Activated T-cell treated with anti-CD3 and anti-CD28 coated beads, Interleukin-2, amount 50 U/mL, for 1 hour (primary cell): ENCODE measurements at places on chromosomes 1 and 21.

- DNase-seq = no peak
Measured at GRCh38 chr1:224521904-224522734, 87.5 kb upstream of the WDR26 start.

DNA sequence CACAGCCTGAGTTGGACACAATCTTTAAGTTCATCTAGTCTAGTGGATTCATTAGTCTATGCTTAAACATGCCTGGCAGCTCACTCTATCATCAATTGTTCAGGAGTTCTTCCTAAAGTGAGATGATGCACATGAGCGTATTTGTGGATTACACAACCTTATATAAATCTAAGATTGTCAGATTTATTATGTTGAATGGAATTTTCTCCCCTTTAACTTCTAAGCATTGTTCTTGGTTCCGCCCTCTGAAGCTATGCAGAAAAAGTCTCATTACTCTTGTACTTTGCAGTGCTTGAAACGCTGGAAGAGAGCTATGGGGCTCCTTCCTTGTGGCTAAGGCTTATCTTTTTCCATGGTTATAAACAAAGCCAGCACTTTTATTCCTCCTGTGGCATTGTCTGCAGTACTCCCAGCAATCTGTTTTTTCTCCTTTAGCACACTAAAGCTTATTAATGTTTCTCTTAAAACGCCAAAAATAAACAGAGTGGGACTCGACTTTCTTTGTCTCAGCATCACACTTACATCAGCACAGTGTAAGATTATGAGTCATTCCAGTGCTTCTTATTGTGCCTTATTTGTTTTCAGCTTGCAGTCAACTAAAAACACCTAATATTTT, 316.8 kb upstream of the CAMK1G start:
- DNase-seq = no peak

DNA sequence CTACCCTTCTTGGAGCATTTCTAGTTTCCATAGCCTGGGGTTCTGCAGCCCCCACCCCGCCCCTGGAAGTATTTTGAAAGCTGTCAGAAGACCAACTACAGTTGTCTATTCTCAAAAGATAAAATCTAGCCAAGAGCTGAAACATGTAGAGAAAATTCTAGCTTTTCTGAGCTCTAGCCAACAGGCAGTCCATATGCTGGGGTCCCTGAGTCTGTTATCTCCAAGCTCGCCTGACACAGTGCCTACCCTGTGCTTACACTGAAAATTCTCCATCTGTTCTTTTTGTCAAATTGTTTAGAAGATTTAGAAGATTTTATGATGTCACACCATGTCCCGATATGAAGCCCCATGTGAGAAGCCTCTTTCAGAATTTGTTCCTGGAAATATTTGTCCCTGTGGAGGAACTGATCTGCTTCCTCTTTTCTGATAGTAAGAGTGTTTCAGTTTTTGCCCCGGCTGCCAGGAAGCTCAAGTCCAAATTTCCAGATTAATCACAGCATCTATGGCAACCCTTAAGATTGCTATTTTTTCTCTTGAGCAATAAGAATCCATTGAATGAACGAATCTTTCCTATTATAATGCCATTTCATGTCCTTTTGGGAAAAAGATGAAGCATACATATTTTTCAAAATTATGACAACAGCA, 23.7 kb upstream of the CSF3R start:
- no peak for DNase-seq

GRCh38 chr21:42379426-42380215, 13.3 kb upstream of the TFF1 start:
- DNase-seq = no peak

- no peak for DNase-seq
Measured at GRCh38 chr1:207404849-207405525, 49.1 kb upstream of the CR2 start.

- DNase-seq = no peak
Measured at GRCh38 chr1:109785446-109786111, 21.9 kb upstream of the EPS8L3 start.

DNA sequence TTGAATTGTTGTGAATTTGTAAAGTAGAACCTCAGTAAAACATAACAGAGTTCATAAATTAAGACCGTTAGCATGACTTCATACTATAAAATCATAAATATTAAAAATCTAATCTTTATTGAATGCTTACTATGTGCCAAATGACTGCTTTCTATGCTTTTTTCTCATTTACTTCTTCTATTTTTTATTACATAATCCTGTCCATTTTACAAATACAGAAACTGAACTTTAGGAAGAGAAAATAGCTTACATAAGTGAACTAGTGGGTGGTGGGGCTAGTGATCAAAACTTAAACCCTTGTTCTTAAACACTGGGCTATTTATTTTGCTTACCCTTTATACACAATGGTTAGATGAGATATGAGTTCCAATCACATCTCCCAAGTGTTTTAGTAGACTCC, 122.3 kb downstream of the ZC3H11B start:
- DNase-seq = no peak

DNA sequence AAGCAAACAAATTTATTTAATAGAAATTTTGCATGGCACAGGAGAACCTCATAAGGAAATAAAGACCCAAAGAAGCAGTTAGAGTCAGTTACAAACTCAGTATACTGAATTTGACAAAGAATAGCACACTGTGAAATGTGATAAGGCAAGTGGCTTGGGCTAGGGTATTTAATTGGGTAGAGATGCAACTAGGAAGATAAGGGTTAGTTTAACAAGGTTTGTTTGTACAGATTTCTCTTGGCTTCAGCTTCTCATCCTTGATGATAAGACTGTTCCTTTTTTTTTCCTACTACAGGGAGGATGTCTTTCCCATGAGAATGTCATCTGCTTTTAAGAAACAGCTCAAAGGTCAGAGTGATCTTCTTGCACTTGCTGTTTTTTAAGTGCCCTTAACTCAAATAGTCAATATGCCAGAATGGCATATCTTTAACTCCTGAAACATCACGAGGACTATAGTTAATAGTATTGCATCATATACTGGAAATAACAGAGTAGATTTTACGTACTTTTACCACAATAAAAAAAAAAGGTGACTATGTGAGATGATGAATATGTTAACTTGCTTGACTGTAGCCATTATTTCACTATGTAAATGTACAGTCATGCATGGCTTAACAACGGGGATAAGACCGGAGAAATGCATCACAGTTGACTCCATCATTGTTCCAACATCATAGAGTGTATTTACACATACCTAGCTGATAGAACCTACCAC, 9.2 kb upstream of the TRAF3IP3 start:
- no peak for DNase-seq

- DNase-seq = peak; percentile 43
Measured at GRCh38 chr1:12143631-12144155, 23.1 kb upstream of the TNFRSF1B start.

- DNase-seq = no peak
Measured at GRCh38 chr1:108057541-108057940, 92.6 kb upstream of the VAV3 start.

DNA sequence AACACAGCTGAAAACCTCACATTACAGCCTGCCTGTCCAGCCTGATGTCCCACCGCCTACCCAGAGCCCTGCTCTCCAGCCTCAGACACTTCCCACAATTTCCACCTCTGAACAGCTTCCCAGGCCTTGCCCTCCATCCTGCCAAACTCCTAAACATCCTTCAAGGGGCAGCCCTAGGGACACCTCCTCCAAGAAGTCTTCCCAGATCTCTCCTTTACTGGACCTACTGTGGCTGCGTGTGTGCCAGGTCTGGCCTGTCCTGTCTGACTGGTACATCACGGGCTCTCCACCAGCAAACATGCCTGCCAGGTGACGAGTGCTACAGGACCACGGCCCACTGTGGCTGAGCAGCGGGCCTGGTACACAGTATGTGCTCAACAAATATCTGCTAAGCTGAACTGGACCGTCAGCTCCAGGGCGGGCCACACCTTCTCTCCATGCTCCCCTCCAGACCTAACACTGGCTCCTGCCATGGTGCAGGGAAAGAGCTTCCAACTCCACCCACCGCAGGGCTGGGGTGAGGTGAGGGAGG, 28.8 kb downstream of the CHD5 start:
- DNase-seq = no peak

- no peak for DNase-seq
Measured at GRCh38 chr1:227951624-227952373, 4.1 kb upstream of the WNT9A start.

- DNase-seq = no peak
Measured at GRCh38 chr1:204925701-204926100, 55.0 kb downstream of the NFASC start.

DNA sequence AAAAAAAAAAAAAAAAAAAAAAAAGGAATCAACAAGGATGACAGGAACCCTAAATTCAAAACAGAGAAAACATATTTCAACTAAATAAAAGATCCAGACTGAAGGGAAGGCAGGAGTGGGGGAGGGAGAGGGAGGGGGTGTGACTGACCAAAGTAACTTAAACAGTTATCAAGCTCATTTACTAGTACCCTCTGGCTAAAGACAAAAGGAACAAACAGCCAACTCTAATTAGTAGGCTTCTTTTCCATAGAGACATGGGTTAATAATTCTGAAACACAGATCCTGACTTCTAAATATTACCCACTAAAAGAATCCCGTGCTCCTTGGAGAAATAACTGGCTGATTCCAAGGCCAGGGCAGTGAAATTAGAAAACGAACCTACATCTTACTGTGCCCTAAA, 23.8 kb downstream of the USP48 start:
- DNase-seq = no peak

DNA sequence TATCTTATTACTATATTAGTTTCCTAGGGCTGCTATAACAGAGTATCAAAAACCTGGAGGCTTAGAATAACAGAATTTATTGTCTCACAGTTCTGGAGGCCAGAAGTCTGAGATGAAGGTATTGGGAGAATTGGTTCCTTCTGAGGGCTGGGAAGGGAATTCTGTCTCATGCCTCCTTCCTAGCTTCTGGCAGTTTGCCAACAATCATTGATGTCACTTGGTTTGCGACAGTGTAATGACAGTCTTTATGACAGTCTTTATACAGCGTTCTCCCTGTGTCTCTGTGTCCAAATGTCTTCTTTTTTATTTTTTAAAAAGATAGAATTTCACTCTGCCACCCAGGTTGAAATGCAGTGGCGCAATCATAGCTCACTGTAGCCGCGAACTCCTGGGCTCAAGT, 15.8 kb upstream of the CENPF start:
- no peak for DNase-seq

DNA sequence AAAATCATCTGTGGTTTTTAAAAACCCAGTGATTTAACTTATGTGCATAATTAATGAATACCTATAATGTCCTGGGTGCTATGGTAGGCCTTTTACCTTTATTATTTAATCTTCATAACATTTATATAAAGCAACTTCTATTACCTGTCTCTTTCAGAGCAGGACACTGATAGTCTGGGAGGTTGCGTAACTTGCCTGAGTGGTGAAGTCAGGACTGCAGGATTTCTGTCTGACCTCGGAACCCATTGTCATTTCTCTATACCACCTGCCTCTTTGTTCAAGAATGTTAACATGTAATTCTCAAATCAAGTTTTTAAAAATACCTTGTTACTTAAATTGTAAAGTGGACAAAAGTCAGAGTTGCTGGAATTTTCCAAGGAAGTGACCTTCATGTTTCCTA, 41.0 kb upstream of the BACH1 start:
- no peak for DNase-seq

- no peak for DNase-seq
Measured at GRCh38 chr1:195105773-195106172, 1502.5 kb downstream of the KCNT2 start.

DNA sequence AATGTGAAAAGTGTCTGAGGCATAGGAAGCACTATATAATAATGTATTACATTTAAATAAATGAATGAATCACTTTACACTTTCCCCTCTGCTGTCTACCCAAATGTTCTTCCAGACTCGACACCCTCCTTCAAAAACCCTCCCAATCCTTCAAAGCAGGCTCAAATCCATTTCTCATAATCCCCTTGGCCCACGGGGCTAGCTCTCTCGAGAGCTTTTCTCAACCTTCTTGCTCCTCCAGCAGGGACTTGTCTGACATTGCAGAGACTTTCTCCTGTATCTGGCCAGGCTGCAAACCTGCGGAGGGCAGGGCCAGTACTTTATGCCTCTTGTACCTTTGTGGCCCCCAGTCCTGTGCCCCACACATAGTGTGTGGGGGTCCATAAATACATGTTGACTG, 14.1 kb upstream of the CNTN2 start:
- DNase-seq = no peak

DNA sequence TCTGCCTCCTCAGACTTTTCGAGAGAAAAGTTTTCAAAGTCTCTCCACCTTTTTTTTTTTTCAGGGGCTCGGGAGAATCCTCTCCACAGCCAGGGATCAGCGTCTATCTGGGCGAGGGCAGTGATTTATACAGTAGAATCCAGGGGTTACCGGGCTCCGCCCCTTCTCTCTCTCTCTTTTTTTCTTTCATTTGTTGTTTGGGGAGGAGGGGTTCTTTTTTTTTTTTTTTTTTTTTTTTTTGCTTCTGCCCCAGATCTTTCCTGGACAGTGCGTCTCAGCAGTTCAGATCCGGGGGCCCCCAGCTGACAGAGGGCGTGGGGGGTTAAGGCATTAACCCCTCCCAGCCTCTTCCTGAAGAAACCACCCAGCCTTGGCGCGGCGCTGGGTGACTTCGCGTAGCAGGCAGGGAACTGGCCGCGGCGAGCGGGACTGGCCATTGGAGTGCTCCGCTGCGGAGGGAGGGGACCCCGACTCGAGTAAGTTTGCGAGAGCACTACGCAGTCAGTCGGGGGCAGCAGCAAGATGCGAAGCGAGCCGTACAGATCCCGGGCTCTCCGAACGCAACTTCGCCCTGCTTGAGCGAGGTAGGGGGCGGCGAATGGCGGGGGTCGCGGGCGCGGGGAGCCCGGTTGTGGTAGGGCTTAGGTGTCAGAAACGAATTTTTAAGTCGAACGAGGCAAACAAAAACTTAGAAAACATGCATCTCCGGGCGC, at the start of gene S1PR1:
Gene S1PR1, plus strand, starts transcription at position 504 of the 713 bp plus-strand sequence. CDS start 1,966 bp downstream, outside the sequence.
- peak; percentile 77 for DNase-seq

GRCh38 chr1:156554971-156555370, 17.4 kb downstream of the IQGAP3 start:
- DNase-seq = no peak

DNA sequence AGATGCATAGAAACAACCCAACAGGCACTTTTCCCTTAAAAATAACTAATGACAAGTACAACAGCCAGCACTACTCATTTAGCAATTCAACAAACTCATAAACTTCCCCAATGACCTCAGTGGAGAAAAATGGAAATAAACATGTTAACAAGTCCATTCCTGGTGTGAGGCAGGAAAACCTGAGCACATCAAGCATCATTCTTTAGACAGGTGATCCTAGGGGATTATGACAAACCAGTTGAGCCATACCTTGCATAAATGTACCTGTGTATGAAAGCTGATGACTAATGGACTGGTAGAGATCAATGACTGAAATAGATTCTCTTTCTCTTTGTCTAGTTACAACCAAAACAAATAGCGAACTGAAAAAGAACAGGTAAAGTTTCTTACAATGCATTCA, 7.0 kb downstream of the COL24A1 start:
- no peak for DNase-seq

- DNase-seq = no peak
Measured at GRCh38 chr1:161949548-161949947, 74.1 kb downstream of the OLFML2B start.

- no peak for DNase-seq
Measured at GRCh38 chr1:194476872-194477271, 1290.5 kb upstream of the B3GALT2 start.

GRCh38 chr21:32819694-32820093, 48.1 kb upstream of the PAXBP1 start:
- DNase-seq = no peak
